Stimulated activated CD4-positive, alpha-beta T cell treated with anti-CD3 and anti-CD28 coated beads, Interleukin-4, amount 100 ng/mL, for 24 hours (primary cell): ENCODE measurements at places on chromosomes 1 and 21.

GRCh38 chr1:157626099-157626498, 28.2 kb upstream of the FCRL4 start:
- DNase-seq = no peak

GRCh38 chr1:226863446-226863845, 7.0 kb upstream of the PSEN2 start:
- no peak for DNase-seq

GRCh38 chr1:30751830-30752650, 5.5 kb downstream of the LAPTM5 start:
- no peak for DNase-seq

DNA sequence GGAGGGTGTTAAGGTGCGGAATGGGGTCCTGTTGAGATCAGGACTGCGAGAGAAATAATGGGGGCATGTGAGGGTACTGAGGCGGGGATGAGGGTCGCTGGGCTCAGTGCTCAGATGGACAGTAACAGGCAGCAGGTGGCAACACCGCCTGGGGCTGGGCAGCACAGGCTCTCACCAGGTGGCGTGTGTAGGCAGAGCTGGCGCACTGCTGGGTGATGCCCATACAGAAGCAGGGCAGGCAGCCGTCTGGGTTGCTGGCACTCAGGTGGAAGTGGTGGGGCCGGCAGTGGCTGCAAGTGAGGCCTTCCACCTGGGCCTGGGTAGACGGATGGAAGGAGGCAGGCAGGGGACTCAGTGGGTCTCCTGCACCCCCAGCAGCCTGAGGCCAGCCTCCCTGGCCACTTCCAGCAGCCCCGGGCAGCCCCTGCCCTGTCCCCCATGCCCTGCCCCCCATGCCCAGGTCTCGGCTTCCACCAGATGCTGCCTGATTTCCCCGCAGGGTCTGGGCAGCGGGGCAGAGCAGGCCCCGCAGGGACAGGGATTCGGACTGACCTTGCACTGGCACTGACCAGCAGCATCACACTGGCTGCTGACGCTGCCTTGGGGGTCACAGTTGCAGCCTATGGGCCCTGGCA, 60.5 kb downstream of the LDLRAD2 start:
- no peak for DNase-seq

DNA sequence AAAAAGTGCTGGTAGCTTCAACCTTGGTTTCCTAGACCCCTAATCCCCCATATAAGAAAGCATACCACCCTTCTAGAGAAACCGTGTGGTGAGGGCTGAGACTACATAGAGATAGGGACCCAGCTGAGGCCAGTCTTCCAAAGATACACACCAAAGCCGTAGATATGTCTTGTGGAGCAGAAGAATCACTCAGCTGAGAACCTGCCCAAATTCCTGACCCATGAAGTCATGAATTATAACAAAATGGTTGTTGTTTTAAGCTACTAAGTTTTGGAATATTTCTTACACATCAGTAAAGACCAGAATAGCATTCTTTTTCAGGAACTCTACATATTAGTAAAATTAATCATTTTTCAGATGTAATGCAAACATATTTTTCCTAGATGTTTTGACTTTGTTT, 3.3 kb upstream of the SNRPE start:
- no peak for DNase-seq

DNA sequence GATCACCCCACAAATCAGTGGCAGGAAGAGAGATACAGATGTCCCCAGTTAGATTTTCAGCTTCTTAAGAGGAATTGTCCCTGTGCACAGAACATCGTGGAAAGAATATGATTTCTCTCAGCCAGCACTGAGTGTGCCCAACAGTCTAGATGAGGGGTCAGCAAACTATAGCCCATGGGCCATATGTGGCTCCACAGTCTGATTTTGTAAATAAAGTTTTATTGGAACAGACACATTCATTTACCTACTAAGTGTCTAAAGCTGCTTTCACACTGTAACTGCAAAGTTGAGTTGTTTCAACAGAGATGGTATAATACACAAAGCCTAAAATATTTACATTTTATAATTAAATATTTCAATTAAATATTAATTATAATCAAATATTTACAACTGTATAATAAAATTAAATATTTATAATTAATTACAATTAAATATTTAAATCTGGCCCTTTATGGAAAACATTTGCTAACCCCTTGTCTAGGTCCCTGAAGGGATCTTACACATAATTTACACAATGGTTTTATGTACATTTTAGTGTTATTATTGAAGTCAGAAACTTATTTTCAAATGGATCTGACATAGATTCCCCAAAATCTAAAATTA, 407.6 kb downstream of the PTPRU start:
- no peak for DNase-seq

DNA sequence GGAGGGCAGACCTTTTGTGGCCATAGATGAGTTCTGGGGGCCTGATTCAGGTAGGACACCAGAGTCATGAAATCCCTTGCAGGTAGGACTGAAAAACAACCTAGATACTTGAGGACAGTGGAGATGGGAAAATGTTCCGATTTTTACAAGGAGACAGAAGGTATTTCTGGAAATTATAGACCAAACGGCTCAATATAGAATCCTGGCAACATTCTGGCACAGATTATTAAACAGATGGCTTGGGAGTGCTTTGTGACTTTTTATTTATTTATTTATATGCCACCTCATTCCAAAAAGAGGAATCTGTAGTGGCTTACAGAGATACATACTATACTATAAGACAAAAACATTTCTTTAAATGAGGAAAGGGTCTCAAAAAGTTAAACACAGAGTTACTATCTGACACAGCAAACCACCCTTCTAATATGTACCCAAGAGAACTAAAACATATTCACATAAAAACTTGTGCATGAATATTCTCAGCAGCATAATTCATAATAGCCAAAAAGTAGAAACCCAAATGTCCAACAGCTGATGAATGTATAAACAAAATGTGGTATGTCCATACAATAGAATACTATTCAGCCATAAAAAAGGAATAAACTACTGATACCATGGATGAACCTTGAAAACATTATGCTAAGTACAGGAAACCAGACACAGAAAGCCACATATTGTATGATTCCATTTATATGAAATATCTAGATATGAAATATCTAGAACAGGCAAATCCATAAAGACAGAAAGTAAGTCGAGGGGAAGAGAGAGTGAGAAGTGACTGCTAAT, 49.8 kb downstream of the CDK18 start:
- DNase-seq = no peak

GRCh38 chr1:154729031-154729442, 121.1 kb upstream of the ADAR start:
- DNase-seq = no peak

DNA sequence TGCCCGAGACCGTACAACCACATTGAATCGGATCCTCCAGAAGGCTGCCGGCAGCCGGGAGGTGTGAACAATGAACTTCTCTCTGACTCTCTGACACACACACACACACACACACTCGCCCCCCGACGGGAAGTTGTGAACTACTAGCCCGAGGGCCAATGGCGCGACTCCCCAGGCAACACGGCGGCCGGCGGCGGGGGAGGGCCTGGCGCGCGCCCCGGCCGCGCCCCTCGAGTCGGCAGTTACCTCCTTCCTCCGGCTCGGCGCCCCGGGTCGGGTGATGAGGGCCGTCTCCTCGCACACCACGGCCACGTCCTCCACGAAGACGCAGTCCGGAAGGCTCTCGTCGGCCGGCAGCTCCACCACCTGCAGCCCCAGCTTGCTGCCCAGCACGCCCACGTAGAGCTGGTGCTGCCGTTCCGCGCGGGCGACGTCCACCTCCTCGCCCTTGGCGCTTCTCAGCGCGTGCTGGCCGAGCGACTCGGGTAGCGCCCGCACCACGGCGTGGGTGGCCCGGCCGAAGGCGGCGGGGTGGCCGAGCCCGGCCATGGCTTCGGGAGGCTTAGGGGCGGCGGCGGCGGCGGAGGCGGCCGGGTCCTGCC, 361 bp downstream of the DDAH1 start:
- DNase-seq = peak; percentile 10

DNA sequence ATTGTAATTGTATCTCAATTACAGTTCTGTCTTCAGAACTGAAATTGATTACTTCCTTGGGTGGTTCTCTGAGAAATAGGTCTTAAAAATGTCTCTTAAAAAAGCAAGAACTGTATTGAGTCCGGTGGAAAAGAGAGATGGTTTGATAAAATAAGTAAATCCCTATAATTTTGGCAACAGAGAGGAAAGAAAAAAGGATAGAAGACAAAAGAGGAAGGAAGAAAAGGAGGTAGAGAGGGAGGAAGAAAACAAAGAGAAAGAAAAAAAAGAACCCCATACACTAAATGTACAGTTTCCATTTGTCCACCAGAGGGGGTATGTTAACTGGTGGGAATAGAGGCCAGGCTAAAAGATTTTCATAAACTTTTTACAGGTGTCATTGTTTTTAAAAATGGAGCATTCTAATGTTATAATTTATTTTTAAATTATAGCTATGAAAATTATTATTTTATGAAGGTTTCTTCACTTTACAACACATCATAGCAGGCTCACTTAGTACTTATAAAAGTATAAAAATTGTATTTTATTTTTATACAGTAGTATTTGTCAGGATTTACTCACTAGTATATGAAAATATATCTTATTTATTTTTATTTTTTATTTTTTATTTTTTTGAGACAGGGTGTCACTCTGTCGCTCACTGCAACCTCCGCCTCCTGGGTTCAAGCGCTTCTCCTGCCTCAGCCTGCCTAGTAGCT, 2.1 kb upstream of the UBE2T start:
- DNase-seq = no peak
